ENCODE measurements at places on chromosomes 2 and 18.

- no peak for DNase-seq
These were observed 190.5 kb upstream of the SKOR2 start for GRCh38 chr18:47441914-47442313.

- DNase-seq, result no peak
These were observed 97.9 kb downstream of the ACKR3 start for GRCh38 chr2:236667526-236667925.

GRCh38 chr2:27572439-27572838 is 10.4 kb upstream of the ZNF512 start:
- DNase-seq, result no peak

DNA sequence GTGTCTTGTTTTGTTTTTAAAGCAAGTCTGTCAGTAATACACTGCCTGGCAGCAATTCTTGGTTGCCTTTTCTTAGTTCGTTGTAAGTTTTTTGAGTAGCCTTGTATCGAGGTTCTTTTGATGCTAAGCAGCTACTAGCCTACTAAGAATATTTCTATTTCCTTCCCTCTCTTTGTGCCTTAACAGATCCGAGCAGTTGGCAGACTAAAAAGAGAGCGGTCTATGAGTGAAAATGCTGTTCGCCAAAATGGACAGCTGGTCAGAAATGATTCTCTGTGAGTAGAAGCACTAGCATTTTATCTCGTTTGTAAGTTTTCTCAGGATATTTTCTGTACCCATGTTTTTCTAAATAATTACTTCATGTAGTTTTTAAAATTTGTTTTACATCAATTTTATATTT is 15.1 kb downstream of the MFF start:
- no peak for DNase-seq

DNA sequence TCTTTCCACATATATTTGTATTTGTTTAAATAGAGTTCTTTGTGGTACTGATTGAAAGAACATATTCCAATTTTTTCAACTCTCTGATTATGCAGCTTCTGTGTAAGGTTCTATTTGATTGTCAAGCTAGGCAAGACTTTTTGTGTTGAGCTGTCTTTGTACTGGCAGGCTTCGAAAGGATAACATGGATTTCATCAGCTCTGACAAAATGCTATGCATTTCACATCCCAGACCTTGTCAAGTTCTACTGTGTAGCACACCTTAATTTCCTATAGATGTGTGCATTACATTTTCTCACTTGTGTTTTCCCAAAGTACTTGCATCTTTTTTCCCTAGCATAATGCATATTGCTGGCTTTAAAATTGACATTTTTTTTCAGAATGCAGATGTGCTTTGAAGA is 555.0 kb upstream of the GYPC start:
- DNase-seq, result no peak

DNA sequence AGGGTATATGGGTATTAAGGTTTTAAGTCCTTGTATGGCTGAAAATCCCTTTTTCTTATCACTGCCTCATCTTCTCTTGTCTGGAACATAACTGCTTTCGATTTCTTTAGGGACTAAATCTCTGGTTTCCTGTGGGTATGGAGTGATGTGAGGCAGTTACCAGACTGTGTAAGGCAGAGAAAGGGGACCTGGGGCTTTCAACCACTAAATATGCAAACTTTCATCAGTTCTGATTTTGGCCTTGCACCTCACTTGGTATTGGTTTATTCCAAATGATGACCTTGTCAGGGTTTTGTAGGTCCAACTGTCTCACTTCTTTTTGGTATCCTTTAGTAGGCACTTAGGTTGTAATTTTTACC is 9.3 kb downstream of the MAP4K4 start:
- DNase-seq, result no peak

DNA sequence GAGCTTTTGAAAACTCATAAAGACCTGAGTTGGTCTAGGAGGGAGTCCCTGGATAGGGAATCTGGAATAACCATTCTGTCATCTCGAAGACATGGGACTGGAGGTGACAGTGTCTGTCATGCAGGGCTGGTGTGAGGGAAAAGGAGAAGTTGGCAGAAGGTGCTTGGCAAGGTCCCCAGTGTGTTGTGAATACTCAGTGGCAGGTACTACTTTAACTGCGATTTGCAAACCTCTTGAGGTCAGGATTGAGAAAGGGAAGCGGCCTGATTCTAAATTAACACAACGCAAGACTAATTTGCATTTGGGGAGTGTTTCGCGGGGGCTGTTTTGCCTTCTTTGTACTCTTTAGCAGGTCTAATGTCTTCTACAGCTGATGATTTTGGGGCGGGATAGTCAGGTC is 77.0 kb upstream of the TMEM200C start:
- DNase-seq, result no peak
